Stimulated activated CD4-positive, alpha-beta T cell treated with anti-CD3 and anti-CD28 coated beads, Interleukin-12 subunit alpha, Interleukin-12 subunit beta, amount 100 ng/mL, for 24 hours (primary cell): ENCODE measurements at places on chromosomes 7 and 10.

DNA sequence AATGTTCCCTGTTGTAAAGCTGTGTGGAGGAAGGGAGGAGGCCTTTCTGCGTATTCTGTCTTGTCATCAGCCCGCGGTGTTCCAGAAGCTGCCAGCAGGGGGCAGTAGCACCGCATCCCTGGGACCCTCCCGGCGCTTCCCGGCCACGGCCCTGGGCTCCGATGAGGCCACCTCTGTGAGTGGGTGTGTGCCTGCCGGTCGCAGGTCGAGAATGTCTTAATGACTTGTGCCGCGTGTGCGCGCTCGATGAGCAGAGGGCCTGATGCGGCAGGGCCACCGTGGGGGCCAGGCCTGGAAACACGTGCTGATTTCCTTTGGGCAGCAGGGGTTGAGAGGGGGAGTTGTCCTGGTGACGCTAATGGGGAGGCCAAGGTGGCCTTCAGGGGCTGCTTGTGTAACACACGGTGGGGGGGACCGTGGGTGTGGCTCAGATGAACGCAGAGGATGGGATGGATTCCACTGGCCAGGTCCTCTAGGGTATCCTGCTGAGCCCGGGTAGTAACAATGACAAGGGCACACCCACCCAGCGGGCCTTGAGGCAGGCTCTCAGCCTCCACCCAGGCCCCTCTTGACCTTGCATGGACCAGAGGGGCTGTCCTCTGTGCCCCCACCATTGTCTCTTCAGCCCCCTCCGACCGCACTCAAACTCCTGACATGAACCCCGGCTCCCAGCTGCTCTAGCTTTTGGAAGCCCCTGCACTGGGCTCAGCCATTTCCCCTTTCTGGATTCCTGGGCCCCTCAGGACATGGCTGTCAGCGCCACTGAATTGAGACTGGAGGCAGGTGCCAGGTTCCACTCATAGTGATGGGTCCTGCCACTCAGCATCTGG lies 135.9 kb upstream of the PODXL start:
- peak; percentile 63 for DNase-seq

DNA sequence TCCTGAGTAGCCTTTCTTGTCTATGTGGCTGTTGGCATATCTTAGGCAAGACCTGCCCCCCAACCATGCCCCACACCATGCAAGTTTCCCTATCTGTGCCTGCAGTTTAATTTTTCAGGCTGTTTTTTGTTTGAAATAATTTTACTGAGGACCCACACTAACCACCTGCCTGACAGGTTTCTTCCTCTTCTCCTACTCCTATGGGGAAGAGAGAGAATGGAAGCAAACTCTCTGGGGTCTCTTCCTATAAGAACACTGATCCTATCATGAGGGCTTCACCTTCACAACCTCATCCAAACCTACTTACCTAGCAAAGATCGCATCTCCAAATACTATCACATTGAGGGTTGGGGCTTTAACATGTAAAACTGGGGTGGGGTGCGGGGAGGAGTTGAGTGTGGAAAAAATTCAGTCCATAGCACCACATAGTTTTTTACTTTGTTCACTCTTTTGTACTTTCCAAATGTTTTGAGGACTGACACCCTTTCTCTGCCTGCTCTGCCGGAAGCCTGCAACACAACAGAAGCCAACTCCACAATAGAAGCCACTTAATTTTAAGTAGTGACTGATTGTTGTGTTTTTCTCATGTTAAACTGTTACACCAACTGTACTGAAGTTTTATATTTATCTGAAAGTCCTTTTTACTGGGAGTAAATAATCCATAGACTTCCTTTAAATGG lies 67.2 kb upstream of the CSTF2T start:
- DNase-seq, result no peak

GRCh38 chr7:96407427-96407826 lies 85.5 kb upstream of the SLC25A13 start:
- no peak for DNase-seq

- no peak for DNase-seq
Measured at GRCh38 chr7:7816816-7817536, 98.6 kb upstream of the RPA3 start.

DNA sequence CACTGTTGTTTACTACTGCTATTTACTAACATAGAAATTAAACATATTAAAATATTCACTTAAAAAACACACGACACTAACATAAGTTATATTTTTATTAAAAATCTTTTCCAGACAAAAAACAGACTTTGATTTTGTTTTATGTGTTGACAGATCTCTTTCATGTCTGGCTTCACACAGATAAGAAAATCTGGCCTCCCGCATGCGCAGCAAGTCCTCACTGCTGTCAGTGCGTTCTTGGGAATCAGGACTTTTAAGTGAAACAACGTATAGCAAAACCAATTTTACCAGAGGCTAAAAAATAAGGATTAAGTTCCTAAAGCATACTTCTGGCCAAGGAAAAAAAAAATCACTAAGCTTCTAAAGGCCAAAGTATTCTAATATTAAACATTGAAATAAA lies 1.2 kb upstream of the IDI1 start:
- DNase-seq, result no peak

DNA sequence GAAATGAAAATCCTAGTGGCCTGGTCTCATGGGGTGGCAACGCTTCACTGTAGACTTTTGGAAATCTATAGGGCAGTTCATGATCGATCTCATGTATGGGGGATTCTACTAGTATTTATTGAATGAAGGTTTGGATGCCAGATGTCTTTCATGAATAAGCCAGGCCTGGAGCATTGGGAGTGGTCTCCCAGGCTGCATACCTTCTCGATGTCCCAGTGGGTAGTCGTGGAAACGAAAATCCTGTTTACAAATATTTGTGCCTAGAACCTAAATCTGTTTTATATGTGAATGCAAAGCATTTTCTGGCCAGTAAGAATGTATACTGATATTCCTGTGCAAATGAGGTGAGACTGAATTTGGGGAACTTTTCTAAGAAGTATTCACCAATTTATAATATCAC lies 105.0 kb upstream of the C1QL3 start:
- no peak for DNase-seq
